C1 segment of cervical spinal cord (tissue), 14 donors: ENCODE measurements at places on chromosomes 2 and 18.

- DNase-seq = no peak
Observed at GRCh38 chr18:63539904-63540510, 2.2 kb upstream of the SERPINB12 start.

DNA sequence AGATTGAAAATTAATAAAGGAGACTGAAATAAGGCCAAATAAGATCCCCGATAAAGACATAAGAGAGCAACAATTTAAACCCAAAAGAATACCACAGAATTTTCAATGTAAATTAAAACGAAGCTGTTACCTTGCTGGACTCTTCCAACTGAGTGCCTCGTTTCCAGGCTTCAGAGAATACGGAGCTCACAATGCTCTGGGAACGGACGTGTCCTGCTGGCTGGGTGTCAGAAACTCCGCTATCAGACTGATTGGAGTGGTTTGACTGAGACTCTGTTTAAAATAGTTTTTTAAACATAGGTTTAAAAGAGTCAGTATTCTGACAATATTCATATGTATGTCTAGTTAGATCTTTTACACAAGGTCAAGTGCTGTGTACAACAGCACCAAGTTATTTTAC, 90.4 kb downstream of the RAPH1 start:
- no peak for DNase-seq

GRCh38 chr2:206219957-206220356, 54.5 kb upstream of the ZDBF2 start:
- DNase-seq = no peak

DNA sequence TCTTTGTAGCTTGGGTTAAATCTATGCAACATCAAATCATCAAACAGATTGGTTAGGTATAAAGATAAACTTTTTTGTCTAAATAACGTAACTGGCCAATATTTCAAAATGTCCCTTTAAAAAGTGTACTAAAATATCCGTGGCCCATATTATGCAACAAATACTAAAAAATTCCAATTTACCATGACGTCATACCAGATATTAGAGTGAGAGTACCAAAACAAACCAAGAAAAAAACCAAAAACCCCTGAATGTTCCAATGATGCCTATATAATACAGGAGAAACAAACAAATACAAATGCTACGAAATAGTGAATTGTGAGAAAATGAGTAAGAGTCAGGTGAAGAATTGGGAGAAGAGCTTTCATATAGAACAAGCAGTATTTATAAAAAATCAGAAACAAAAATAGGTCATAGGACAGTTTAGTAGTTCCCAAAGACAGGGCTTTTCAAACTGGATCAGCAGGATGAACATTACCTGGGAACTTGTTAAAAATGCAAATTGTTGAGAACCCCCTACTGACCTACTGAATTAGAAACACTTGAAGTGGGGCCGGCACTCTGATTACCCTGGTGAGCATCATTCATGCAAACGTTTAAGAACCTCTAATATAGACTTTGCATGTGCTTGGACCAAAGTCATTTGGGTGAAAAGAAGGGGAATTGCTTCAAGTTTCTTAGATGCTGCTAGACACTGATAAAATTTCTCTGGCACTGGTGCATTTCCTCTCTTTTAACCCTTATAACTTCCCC, 753.7 kb downstream of the DSC3 start:
- DNase-seq = no peak

DNA sequence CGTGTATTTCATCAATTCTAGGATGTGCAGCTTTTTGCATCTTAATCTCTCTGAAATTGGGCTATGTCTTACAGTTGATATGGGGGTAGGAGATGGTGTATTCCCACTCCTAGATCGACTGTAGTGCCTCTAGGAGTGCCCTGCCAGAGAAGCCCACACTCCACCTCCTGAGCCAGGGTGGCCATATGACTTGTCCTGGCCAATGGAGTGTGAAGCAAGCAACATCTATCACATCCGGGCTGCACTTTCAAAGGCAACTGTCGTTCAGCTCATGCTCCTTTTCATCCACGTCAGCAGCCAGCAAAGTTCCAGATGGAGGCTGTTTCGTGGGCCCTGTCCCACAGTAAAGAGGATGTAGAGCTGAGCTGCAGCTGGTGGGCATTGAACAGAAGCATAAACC, 149.4 kb upstream of the SLC1A4 start:
- DNase-seq = no peak

DNA sequence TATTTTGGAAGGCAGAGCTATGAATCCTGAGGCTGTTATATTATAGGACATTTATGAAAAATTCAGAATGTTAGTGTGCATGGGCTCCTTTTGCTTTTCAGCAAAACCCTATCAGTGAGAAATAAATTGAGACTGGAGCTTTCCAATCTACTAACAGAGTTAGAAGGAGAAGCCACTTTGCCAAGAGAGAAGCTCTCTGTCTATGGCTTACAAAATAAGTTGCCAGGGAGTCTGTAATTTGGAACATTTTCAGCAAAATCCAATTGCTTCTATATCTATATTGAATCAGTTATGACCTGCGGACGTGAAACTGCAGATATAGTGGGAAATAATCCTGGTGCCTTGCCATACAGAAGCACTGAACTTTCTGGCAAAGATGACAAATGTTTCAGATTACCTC, 279.3 kb downstream of the CDH19 start:
- no peak for DNase-seq

GRCh38 chr2:98975611-98976010, 39.6 kb upstream of the CRACDL start:
- DNase-seq = no peak
